ENCODE measurements at places on chromosomes 3 and 15.
A peak's percentile ranks its signal among the peaks of the same experiment; 100 is the strongest.

DNA sequence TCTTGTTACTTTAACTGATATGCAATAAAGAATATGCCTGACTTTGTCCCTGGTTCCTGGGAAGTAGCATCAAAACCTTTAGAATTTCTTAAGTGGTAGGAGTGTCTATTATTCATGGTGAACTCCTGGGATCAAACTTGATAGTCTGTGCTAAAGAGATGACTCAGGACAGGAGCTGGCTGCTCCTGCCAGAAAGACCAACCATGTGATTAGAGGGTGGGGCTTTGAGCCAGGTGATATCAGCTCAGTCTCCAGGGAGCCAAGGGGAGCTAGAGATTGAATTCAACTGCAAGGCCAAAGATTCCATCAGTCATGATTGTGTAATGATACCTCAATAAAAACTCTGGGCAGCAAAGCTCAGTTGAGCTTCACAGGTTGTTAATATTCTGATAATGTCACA, 20.6 kb upstream of the TMC3 start:
- no peak for DNase-seq

DNA sequence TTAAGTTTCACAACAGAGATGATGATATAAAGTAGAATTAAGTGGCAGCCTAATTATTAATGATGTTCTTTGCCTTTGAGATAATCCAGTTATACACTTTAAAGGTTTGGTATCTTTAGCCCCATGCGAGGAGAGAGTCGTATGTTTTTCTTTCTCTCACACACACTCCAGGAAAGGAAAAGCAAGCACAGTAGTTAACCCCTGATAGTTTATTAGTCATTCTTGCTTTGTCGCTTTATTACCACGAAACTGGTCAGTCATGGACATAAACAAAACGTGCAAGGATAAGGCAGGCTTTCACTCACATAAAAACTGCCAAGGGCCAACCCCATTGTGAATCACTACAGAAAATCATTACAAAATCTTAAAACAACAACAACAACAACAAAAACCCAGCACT, 866.9 kb downstream of the FHIT start:
- no peak for DNase-seq

- DNase-seq = no peak
Observed at GRCh38 chr15:94174399-94174802, 57.0 kb upstream of the MCTP2 start.

GRCh38 chr15:56272454-56272853, 28.8 kb upstream of the RFX7 start:
- DNase-seq = no peak

GRCh38 chr15:43517354-43518196, at the start of gene MAP1A:
MAP1A (plus strand) TSS chr15:43517608; CDS start chr15:43521474, 3,866 bp downstream.
- DNase-seq = no peak

DNA sequence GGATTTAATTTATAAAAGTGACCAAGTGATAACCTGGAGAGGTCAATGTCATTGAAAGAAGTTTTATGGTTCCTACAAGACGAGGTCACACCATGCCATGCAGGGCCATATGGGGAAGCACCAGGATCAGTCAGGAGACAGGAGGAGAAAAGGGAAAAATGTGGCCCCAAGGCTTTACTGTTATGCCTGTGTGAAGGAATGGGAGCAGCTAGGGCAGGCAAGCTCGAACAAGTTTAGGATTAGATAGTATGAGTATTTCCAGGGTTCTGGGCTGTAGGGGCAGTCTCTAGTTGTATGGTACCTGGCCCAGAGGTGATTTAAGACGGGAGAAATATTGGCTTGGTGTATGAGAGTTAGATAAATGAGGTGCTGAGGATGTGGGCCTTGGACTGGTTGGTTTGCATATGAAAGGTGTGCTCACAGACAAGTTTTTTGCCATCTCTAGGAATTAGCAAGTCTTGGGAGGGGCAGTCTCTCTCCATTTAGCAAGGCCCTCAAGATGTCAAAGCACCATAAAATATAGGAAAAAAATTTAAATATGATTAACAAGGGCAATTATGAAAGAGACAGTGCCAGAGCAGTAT, 36.3 kb upstream of the DCLK3 start:
- DNase-seq = no peak

- no peak for DNase-seq
Observed at GRCh38 chr3:149555927-149556326, 81.4 kb downstream of the TM4SF4 start.

GRCh38 chr3:47512416-47513124, 942 bp downstream of the ELP6 start:
- DNase-seq = peak; percentile 15

GRCh38 chr15:24898715-24899272, 56.0 kb upstream of the SNRPN start:
- DNase-seq = no peak

DNA sequence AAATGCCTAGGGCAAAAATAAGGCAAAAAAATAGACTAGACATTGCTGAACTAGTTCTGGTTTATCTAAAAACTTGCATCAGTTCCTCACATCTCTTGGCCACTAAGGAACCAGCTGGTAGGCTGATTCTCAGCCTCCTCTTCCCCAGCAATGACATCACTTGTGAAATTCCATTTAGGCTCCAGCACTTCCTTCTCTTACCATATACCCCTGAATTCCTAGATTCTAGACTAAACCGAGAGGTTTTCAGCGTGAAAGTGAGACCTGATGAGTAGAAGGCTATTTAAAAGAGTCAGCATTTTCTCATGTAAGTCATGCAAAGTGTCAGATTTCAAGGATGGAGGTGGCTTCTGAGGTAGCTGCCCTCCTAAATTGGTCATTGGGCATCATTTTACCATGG, 247.1 kb upstream of the CDIN1 start:
- no peak for DNase-seq

DNA sequence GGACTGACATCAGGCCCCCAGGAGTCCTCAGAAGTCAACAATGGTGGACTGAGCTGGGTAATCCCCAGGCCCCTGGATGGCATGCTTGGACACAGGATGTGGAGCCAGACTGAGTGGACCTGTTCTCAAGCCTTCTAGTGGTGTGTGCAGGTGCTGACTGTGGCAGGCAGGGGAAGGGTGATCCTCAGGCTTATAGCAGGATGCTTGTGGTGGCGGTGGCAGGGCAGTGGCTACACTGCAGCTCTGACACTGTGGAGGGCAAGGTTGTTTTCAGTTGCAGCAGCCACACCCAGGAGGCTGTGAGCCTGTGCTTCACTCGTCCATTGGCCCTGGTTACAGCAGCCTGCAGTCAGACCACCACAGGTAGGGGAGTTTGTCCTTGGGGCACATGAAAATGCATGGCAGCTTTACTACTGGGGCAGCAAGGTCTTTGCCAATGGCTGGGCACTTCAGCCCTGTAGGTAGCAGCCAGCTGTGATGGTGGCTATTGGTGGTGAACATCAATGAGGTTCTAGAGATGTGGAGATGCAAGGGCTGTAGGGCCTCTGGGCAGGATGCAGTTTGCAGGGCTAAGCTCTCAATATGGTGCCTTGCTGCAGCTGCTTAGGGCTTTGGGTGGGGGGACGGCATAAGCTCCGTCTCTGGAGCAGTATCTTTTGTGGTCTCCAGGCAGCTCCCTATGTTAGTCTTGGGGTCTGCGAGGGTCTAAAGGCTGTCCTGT, 17.5 kb upstream of the MYO5A start:
- DNase-seq = no peak

- no peak for DNase-seq
Observed at GRCh38 chr15:83209333-83209732, 1.7 kb upstream of the HDGFL3 start.

- DNase-seq = peak; percentile 26
Observed at GRCh38 chr3:194142156-194142910, 6.4 kb downstream of the HES1 start.

- no peak for DNase-seq
Observed at GRCh38 chr3:171829841-171830517, 13.2 kb upstream of the TMEM212 start.

GRCh38 chr3:120144267-120144666, 50.0 kb upstream of the GSK3B start:
- DNase-seq = no peak

GRCh38 chr3:181948286-181948685, 236.6 kb downstream of the SOX2 start:
- no peak for DNase-seq

GRCh38 chr3:15647611-15648167, 46.1 kb downstream of the BTD start:
- peak; percentile 21 for DNase-seq

GRCh38 chr3:178538056-178538455, 1.8 kb downstream of the KCNMB2 start:
- no peak for DNase-seq

- no peak for DNase-seq
Observed at GRCh38 chr3:72099326-72100079, 314.6 kb upstream of the PROK2 start.

DNA sequence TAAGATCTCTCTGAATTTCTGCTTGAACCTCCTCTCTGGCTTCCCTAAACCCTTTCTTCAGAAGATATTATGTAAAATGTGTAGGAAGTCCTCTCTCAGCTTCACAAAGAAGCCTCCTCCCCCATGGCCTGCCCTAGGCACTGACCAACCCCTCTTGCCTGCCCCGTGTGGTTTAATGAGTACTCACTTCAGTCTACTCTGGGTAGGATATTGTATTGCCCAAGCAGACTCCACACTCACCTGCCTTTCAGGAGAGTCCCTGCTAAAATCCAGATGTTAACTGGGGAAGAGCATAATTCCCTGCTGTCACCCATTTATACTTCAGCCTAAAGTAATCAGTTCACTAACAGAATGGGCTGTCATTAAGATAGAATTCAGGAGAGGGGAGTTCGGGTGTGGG, 2.6 kb upstream of the AGBL1 start:
- DNase-seq = no peak

DNA sequence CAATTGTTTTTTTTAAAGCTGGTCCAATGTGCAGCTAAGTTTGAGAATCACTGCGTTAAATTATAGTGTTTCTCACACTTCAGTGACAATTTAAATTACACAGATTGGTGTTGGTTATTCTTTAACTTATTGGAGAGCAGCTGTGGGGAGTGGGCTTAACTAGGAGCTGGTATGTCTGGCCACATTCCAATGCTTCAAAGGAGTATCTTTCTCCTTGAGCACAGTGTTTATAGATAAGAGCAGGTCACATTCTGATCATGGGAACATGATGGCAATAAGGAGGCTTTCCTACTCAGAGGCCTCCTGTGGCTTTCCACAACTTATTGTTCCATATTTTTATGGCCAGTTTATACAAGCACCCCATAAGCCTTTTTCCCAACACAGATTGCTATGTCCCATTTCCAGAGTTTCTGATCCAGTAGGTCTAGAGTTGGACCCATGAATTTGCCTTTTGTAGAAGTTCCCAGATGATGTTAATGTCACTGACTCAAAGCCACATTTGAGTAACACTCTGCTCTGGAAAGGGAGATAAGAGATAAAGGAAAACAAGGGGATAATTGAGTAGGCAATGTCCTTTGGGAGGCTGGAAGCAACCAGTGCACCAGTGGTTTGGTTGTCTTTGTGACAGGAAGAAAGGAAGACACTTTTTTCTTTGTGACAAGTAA, 33.0 kb upstream of the PLSCR4 start:
- DNase-seq = no peak

DNA sequence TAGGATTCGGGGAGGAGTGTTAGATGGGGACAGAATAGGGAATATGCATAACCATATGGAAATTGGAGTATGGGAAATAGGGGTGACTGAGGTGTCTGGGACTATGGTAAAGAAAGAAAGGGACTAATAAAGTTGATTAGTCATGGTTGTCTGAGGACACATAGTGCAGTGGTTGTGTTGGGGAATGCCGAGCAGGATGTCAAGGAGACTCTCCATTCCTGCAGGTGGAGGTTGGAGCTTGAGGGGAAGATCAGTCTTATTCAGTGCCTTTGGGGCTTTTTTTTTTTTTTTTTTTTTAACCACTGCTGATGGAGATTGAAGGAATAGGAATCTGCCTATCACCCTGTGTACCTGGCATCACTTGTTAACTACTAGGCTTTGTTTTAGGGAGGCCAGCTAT, 10.8 kb downstream of the NMD3 start:
- DNase-seq = no peak

GRCh38 chr3:187247398-187247797, 44.1 kb downstream of the MASP1 start:
- DNase-seq = no peak

GRCh38 chr3:188673646-188674186, 498.1 kb upstream of the TPRG1 start:
- DNase-seq = no peak

GRCh38 chr15:34239151-34239808, 14.5 kb downstream of the EMC4 start:
- no peak for DNase-seq

- DNase-seq = no peak
Observed at GRCh38 chr3:53140847-53141845, 10.9 kb upstream of the RFT1 start.

GRCh38 chr3:151305060-151305774, 11.4 kb downstream of the GPR87 start:
- no peak for DNase-seq

DNA sequence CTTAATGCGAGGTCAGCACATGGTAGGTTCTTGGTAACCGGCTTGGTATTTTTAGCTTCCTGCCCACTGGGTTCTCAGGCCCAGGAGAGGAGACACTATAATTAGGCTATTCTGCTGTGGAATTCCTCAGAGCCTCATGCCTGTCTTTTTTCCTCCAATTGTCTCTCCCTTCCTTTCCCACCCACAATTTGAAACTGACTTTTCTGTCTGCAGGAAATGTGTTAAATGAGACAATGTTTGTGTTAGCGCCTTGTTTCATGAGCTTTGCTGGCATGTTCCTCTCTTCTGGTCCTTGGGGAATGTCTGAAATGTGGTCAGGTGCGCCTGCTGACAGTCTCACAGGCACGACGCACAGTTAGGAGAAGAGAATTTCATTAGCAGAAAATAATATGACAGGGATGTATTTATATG, 223.6 kb upstream of the CTNNB1 start:
- DNase-seq = no peak

DNA sequence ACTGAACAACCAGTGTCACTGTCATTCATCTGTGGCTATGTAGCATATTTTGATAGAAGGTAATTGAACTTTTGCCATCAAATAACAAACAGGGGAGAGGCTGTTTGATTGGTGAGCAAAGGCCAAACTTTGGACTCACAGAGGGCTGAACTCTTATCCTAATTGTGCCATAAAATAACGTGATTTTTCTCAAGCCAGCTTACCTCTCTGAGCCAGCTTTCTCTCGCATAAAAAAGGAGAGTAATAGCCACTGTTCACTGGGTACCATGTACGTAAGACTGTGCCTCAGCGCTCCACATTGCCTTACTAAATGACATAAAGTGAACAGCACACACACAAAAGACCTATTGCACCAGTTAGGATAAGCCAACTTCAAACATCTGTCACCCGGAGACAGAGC, 216.9 kb downstream of the LRTM1 start:
- no peak for DNase-seq

GRCh38 chr3:182914341-182914740, 66.0 kb downstream of the DCUN1D1 start:
- no peak for DNase-seq
